ENCODE measurements at places on chromosomes 7 and 10.

GRCh38 chr7:73779517-73779916 is 9.4 kb upstream of the CLDN3 start:
- DNase-seq, result no peak

GRCh38 chr7:50047716-50048115 is 45.3 kb downstream of the ZPBP start:
- no peak for DNase-seq

- no peak for DNase-seq
Measured at GRCh38 chr10:128695931-128696330, 569.7 kb upstream of the MKI67 start.

GRCh38 chr10:5987747-5988146 is 10.4 kb upstream of the IL15RA start:
- DNase-seq, result no peak

GRCh38 chr7:85638394-85638793 is 451.5 kb upstream of the SEMA3D start:
- DNase-seq, result no peak

GRCh38 chr7:48458701-48459524 is 287.7 kb downstream of the ABCA13 start:
- DNase-seq, result no peak

DNA sequence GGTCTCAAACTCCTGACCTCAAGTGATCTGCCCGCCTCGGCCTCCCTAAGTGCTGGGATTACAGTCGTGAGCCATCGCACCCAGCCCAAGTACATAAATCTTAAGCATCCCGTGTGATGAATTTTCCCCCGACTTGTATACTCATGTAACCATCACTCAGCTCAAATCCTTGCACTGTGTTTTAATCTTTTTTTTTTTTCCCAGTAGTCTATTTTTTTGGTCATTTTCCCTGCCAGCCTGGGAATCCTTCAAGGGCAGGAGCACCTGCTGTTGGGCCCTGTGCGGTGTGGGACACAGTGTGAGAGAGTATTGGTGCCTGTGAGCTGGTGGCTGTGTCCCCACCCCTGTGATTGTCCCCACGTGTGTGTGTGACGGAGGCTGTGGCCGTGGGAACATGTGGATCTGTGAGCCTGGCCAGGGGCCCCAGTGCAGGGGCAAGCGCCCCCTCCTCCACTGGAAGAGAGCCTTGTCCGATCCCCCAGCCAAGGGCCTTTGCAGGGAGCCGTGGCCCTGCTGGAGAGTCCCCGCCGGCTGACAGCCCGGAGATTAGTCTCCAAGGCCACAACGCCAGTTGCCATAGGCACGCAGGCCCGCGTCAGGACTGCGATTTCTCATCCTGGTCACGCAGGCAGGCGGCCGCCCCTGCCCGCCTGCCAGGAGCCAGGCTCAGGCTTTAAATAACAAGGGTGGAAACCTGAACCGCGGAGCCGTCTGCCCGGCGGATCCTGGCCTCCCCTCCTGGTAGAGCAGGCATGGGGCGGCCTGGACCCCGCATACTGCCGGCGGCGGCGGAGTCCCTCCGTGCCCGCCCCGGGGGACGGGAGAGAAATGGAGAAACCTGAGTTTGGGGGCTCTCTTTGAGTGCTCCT is 26.5 kb downstream of the GTF2IRD1 start:
- no peak for DNase-seq

DNA sequence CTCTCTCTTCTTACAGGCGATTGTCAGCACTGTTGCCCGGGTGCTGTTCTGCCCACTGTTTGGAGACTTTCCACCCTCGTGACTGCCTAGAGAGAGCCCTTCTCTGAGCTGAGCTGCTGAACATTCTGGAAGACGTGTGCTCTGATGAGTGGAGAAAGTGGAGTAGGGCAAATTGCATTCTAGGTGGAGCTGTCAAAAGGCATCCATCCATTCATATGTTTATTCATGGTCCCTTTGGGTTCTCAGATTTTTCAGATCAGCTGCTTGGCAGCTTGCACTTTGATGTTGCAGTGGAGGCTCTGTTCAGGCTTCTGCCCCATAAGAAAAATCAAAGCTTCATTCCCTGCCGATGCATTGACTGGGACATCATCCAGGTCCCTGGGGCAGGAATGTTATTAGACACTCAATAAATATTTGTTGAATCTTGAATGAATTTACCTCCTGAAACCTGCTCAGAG is 120.7 kb upstream of the EEPD1 start:
- DNase-seq, result no peak

- DNase-seq, result no peak
Measured at GRCh38 chr7:108049962-108050361, 47.0 kb upstream of the LAMB1 start.

DNA sequence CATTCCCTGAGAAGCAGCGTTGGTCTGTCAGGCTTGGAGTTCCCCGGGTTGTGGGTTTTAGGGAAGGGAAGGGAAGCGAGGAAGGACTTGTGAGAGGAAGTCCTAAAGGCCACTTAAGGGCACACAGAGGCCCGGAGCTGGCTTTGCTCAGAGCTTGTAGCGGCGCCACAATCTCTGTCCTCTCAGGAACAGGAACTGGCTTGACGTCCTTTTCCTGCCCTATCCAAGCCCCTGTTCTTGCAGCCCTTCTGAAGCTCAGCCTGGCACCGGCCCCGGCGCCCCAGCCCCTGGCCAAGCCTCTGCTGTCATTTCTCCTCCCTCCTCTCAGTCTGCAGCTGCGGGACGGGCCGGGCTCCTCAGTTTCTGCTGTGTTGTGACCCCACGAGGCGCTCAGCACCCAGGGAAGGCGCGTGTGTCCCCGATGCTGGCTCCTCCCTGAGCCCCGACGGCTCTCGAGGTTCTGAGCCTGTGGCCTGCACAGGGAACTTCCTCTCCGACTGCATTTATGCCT is at the start of gene GIMAP8:
Gene GIMAP8, plus strand, starts transcription at position 140 of the 511 bp plus-strand sequence. CDS start 16,069 bp downstream, outside the sequence.
- DNase-seq, result peak; percentile 75

DNA sequence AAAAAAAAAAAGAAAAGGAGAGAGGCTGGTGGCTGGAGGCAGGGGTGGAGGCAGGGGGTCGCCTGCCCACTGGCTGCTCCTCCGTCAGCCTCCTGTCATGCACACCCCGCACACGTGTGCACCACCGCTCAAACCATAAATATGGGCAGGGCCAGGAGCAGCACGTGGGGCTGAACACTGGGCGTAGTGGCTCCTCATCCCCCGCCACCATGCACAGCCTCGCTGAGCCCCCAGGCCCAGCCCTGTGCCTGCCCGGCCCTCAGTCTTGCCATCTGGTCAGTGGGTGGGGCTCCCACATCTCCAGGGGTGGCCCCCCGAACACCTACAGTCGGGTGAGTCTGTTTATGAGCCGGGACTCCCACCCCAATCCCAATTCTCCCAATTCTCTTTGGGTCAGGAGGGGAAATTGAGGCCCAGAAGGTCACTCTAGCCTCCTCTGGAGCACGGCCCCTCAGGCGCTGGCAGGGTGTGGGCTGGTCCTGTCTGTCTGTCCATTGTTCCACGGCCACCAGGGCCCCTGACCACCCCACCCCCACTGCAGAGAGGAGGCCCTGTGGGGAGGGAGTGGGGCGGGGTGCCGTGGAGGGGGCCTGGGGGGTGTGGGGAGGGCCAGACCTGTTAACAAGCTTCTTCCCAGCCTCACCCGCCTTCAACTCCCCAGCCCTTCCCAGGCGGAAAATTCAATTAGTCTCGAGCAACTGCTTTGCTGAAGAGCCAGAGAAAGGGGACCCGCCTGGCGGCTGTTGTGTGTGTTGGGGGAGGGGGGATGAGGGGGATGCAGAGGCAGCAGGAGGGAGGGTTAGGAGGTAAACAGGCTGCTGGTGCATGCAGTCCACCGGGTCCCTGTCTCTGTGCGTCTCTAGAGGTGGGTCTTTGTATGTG is 19.5 kb upstream of the GRIFIN start:
- DNase-seq, result no peak

DNA sequence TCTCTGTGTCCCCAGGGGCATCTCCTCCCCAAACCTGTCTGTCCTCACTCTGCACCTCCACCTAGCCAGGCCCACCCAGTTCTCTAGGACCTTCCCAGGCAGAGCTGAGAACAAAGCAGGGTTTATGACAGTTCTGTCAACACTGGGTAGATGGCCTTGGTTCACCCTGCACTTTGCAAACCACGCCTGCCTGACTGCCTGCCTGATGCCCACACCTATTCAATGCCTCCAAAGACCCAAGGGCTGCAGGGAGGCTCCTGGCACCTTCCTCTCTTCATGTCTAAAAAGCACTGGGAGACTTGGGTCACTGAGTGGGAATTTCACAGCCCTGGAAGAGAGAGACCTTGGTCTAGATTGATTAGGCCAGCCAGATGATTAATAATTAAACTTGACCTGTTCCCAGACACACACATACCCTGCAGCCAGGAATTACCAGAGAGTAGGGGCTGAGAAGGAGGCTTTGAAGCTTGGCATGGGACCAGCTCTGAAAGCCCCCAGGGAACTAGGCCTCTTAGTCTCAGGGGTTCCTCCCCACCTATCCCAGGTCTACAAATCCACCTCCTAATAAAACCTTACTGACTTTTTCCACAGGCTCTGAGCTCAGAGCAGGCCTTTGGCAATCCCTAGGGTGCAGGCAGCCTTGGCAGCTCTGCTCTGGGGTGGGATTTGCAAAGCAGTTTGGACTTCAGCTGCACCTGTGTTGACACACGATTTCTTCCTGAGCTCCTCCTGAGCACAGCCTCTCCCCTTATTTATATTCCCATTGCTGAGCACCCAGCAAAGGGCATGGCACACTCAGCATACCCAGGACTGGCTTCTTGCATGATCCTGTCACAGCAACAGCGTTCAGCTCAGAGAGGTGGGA is 25.7 kb upstream of the PDCD4 start:
- DNase-seq, result no peak

DNA sequence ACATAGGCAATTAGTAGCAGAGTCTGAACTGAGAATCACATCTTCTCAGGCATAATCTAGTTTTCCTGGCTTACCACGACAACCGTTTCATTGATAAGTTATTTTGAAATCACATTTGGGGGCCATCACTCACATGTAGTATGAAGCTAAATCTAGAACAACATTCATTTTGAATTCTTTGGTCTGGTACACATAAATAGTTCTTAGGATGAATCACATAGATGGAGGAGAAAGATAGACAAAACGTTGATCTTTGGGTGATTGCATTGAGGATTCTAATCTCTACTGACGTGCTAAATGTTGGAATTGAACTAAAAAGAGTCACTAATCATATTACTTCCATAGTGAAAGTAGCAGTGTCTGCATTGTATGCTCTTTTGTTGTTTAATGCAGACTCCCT is 1022.6 kb downstream of the LRMDA start:
- no peak for DNase-seq

GRCh38 chr7:19146699-19147098 is 1.5 kb upstream of the FERD3L start:
- no peak for DNase-seq

DNA sequence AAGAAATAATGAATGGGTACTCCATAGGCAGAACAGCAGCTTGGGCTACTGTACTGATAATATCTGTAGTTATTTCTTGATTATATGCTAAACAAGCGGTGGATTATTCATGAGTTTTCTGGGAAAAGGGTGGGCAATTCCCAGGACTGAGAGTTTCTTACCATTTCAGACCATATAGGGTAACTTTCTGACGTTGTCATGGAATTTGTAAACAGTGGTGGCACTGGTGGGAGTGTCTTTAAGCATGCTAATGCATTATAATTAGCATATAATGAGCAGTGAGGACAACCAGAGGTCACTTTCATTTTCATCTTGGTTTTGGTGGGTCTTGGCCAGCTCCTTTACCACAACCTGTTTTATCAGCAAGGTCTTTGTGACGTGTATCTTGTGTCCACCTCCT is 399.7 kb downstream of the CDC14C start:
- DNase-seq, result no peak

DNA sequence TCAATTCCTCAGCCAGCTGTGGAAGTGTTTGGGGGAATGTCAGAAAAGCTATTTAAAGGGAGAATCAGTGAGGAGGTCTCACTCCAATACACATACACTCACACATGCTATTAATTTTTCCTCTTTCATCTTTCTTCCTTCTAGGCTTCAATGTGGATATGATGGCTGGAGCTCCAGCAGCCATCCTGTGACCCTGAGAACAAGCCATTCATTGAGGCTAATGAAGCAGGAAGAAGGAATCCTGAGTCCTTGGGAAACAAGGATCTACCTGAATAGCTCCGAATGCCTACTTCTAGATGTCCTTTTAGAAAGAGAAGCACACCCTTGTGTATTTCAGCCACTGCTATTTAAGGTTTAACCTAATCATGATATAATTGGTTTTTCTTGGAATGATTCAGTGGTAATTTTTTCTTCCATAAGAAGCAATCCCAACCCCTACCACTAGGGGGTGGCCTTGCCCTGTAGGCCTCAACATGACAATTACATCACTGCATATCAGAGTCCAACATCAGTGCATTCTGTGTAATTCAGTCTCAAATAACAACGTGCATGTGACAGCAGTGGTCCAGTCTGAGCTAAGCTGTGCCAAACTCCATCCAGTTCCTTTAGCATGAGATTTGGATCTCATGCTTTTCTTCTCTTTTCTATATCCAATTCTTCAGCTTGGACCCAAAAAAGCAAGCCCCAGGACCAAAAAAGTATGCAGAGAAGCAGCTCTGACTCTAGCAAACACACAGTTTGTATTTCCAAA is 85.3 kb upstream of the ANKRD1 start:
- peak; percentile 81 for DNase-seq

DNA sequence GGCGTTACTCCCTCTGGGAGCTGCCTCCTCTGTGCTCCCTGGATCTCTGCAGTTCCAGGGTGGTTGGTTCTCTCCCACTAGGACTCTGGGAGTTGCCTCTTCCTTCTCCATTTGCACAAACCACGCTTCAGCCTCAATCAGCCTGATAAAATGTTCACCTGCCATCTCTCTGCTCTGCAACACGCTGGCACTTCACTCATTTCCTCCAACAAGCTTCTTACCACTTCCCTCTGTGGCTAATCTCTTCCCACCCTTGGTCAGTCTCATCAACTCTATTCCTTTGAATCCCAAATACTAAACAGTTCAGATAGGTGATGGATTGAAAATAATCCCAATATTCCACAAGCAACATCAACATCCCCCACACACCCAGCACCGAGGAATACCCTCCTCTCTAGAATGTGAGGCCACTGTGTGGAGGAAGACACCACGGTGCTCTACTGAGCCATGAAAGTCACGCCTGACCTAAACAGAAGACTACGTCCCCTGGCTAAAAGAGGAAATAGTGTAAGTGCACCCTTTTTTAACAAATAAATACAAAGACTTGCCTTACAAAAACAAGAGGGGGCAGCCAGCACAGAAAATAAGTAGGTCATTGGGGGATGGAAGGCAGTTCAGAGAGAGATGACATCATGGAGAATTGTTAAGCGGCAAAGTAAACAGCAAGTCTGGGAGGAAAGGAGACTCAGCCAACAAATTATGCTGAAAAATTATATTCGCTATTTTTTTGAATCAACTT is 1.9 kb upstream of the FAM170B start:
- no peak for DNase-seq

- no peak for DNase-seq
Measured at GRCh38 chr7:134029-134428, 58.3 kb upstream of the FAM20C start.

DNA sequence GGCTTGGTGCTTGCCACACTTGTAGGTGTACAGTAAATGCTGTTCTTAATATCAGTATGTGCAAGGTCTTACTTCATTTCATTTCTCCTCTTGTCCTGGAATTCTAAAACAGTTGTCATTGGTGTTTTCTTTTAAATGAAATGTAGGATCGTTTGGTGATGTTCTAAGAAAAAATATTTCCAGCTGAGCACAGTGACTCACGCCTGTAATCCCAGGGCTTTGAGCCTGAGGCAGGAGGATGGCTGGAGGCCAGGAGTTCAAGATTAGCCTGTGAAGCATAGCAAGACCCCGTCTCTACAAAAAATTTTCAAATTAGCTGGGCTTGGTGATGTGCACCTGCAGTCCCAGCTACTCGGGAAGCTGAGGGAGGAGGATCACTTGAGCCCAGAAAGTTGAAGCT is 32.6 kb upstream of the ELN start:
- DNase-seq, result no peak

Measured in CD4-positive, alpha-beta T cell treated with Interleukin-15 for 4 hours (primary cell).